A549 treated with AZD2906 at 1 μM for 4 hours (cell line): ENCODE measurements at places on chromosomes 13 and 19. TPM values are rescaled to one million over a fixed set of nuclear protein-coding genes. Genes with fewer than 3 reads are reported as not detected.

Gene ATP8A2
- total RNA-seq: 0.01 to 0.07 TPM (median 0.02 TPM) in 3 of 5 replicates, not detected in the others

Gene MEF2B
- 0.15 to 1.0 TPM (median 0.41 TPM) in 5 replicates for total RNA-seq

Gene TNFSF9
- total RNA-seq: 2.4 to 4.6 TPM (median 3.7 TPM) in 5 replicates

Gene MICU2
- 14.5 to 18.2 TPM (median 15.6 TPM) in 5 replicates for total RNA-seq

Gene NLRP11
- total RNA-seq: 0.01 to 0.03 TPM (median 0.03 TPM) in 4 of 5 replicates, not detected in the other

Gene ZNF471
- 0.02 to 0.07 TPM (median 0.05 TPM) in 5 replicates for total RNA-seq

Gene PRR19
- total RNA-seq: 3.6 to 5.2 TPM (median 3.9 TPM) in 5 replicates

Gene NKG7
- total RNA-seq: not detected in 5 replicates

Gene GRIK5
- total RNA-seq: 0.23 to 0.66 TPM (median 0.42 TPM) in 5 replicates

Gene ACP7
- total RNA-seq: 0.05 to 0.10 TPM (median 0.05 TPM) in 4 of 5 replicates, not detected in the other

Gene CYP4F8
- not detected in 5 replicates for total RNA-seq

Gene NCAN
- total RNA-seq: 0.02 to 0.08 TPM (median 0.06 TPM) in 5 replicates

Gene ACER1
- total RNA-seq: not detected in 5 replicates

Gene USHBP1
- total RNA-seq: not detected in 5 replicates

Gene FDX2
- total RNA-seq: 17.5 to 35.4 TPM (median 33.0 TPM) in 5 replicates

Gene TBXA2R
- total RNA-seq: 1.2 to 1.6 TPM (median 1.3 TPM) in 5 replicates

Gene ATP7B
- 2.1 to 3.4 TPM (median 2.6 TPM) in 5 replicates for total RNA-seq

Gene POU4F1
- total RNA-seq: 0.69 to 0.88 TPM (median 0.78 TPM) in 5 replicates

Gene SIGLEC8
- not detected in 5 replicates for total RNA-seq

Gene GPR12
- not detected in 5 replicates for total RNA-seq

Gene ZNF701
- total RNA-seq: 0.09 to 0.29 TPM (median 0.26 TPM) in 5 replicates

Gene SIGLEC14
- total RNA-seq: 0.08 to 0.15 TPM (median 0.08 TPM) in 3 of 5 replicates, not detected in the others

Gene TNNI3
- 5.9 to 8.2 TPM (median 7.5 TPM) in 5 replicates for total RNA-seq

Gene UHRF1
- 44.4 to 48.8 TPM (median 44.5 TPM) in 5 replicates for total RNA-seq

Gene ZGLP1
- total RNA-seq: 0.79 to 2.7 TPM (median 1.7 TPM) in 5 replicates

Gene TEKTIP1
- 0.16 to 0.21 TPM (median 0.20 TPM) in 3 of 5 replicates, not detected in the others for total RNA-seq

Gene LIM2
- not detected in 5 replicates for total RNA-seq

Gene MAB21L1
- total RNA-seq: not detected in 5 replicates

Gene NOVA2
- 0.77 to 1.3 TPM (median 1.3 TPM) in 5 replicates for total RNA-seq

Gene PLPP2
- 75.6 to 112 TPM (median 102 TPM) in 5 replicates for total RNA-seq

Gene ZNF135
- not detected in 5 replicates for total RNA-seq

Gene PLK5
- total RNA-seq: 0.03 TPM in 1 of 5 replicates, not detected in the others

Gene PLPPR2
- 8.3 to 9.7 TPM (median 9.3 TPM) in 5 replicates for total RNA-seq

Gene CCDC169
- 0.07 to 0.44 TPM (median 0.29 TPM) in 5 replicates for total RNA-seq

Gene SHISA7
- total RNA-seq: 0.01 TPM in 1 of 5 replicates, not detected in the others
